ENCODE measurements at places on chromosomes 3 and 15. TPM values are rescaled to one million over a fixed set of nuclear protein-coding genes. Genes with fewer than 3 reads are reported as not detected.

NANOGP8 gene
- total RNA-seq, result 0.81 TPM

SSUH2 gene
- total RNA-seq, result not detected

SLCO3A1 gene
- 39.1 TPM for total RNA-seq

SEMA6D gene
- total RNA-seq, result 15.3 TPM

CELSR3 gene
- 3.0 TPM for total RNA-seq

C3orf85 gene
- total RNA-seq, result not detected

DAZL gene
- total RNA-seq, result not detected

LRRC3B gene
- total RNA-seq, result not detected

PAK6 gene
- total RNA-seq, result 0.68 TPM

TBC1D2B gene
- 58.5 TPM for total RNA-seq

CFAP44 gene
- total RNA-seq, result 7.3 TPM

FBXO45 gene
- 9.7 TPM for total RNA-seq

RLBP1 gene
- not detected for total RNA-seq

COLQ gene
- 9.3 TPM for total RNA-seq

ERC2 gene
- total RNA-seq, result not detected

CHST2 gene
- 11.3 TPM for total RNA-seq

CCR1 gene
- total RNA-seq, result 10.0 TPM

ZIC1 gene
- not detected for total RNA-seq

ETFA gene
- total RNA-seq, result 56.9 TPM

POPDC2 gene
- total RNA-seq, result 35.2 TPM

CAMK2N2 gene
- not detected for total RNA-seq

RBPMS2 gene
- 4.4 TPM for total RNA-seq

SNURF gene
- total RNA-seq, result 37.3 TPM

GOLGA6L24 gene
- not detected for total RNA-seq

MST1R gene
- 7.7 TPM for total RNA-seq

CHAC1 gene
- total RNA-seq, result 3.9 TPM

NEK10 gene
- 0.68 TPM for total RNA-seq

FANCD2OS gene
- total RNA-seq, result not detected
